ENCODE measurements at places on chromosomes 2 and 18.

DNA sequence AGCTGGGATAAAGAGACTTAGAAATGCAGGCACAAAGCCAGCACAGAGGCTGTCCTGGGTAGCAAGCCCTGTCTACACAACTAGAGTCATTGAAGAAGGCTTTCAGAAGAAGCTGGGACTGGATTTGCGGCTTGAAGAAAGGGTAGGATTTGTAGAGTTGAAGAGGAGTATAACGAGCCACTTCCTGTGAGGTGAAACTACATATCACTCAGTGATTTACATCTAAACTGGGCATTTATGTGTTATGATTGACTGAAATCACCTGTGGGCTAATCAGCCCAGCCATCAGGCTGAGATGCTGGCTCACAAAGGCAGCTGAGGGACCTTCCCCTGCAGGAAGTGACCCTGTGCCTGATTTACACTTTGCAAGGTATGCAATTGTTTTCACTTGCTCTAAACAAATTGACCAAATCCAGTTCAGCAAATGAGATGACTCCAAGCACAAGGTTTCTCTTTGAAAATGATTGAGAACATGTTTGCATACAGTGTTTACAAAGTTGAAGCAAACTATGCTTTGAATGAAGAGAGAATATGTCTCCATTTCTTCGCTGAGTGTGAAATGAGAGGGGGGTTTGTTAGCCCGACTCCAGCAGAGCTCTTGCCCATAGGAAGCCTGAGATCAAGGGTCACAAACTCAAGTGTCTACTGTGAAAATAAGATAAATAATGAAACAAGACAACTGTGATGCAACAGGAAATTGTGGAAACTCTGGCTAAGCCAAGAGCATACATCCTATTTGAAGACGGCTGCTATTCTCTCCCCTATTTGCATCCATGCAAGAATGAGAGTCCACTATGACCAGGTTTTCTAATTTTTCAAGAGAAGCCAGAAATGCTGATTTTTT lies 69.3 kb upstream of the HK2 start:
- no peak for DNase-seq

GRCh38 chr18:24397131-24397693 lies 412 bp downstream of the OSBPL1A start:
- DNase-seq, result no peak

- DNase-seq, result no peak
Observed at GRCh38 chr2:108267101-108267500, 21.6 kb upstream of the SULT1C2 start.

DNA sequence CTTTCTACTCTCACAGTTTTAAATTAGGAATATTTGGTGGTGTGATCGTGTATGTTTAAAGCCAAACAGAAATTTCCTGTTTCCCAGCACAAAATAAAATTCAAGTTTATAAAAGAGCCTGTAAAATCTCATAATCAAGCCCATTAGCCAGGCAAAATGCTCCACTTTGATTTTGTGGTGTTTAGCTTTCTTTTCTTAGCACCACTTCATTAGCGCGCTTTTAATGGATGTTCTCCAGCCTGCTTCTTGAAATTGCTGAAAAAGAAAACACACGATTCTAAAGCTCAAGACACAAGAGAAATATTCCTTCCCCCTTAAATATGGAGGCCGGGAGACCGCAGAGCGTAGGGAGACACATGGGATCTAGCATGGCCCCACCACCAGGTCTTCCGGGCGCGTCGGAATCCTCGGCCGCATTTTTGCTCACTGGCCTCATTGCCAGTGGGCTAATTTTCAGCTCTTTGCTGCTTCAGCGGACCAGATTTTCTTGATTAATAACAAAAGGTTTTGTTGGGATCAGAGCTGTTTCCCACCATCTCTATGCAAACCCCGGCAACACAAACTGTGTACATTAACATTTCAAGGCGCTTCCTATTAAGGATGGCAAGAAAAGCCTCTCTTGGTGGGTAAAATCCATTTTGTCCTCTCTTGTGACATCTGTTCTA lies 40.4 kb upstream of the ID2 start:
- DNase-seq, result no peak

- DNase-seq, result no peak
Observed at GRCh38 chr2:230475143-230475542, 59.1 kb downstream of the SP100 start.

DNA sequence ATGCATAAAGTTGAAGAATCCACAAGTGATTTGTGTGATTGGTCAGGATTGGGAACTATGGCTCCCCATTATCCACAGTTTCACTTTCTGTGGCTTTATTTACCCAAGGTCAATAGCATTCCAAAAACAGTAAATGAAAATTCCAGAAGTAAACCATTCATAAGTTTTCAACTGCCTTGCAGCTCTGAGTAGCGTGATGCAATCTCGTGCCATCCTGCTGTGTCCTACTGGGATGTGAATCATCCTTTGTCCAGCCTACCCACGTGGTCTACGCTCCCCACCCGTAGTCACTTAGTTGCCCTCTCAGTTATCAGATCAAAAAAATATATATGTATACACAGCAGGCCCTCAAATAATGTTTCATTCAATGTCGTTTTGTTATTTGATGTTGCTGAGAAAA lies 89.0 kb upstream of the DLGAP1 start:
- DNase-seq, result no peak

- no peak for DNase-seq
Observed at GRCh38 chr2:86477349-86477748, 36.2 kb downstream of the KDM3A start.

GRCh38 chr2:165401285-165401852 lies 68.1 kb upstream of the CSRNP3 start:
- DNase-seq, result no peak

- DNase-seq, result no peak
Observed at GRCh38 chr2:1603521-1603920, 140.8 kb downstream of the PXDN start.

- DNase-seq, result no peak
Observed at GRCh38 chr2:157444641-157445040, 752 bp upstream of the CYTIP start.

- DNase-seq, result no peak
Observed at GRCh38 chr2:137566387-137566786, 397.9 kb upstream of the HNMT start.

GRCh38 chr2:37192551-37192950 lies 3.7 kb upstream of the CEBPZOS start:
- DNase-seq, result no peak

GRCh38 chr2:236209535-236209934 lies 41.3 kb upstream of the GBX2 start:
- no peak for DNase-seq

DNA sequence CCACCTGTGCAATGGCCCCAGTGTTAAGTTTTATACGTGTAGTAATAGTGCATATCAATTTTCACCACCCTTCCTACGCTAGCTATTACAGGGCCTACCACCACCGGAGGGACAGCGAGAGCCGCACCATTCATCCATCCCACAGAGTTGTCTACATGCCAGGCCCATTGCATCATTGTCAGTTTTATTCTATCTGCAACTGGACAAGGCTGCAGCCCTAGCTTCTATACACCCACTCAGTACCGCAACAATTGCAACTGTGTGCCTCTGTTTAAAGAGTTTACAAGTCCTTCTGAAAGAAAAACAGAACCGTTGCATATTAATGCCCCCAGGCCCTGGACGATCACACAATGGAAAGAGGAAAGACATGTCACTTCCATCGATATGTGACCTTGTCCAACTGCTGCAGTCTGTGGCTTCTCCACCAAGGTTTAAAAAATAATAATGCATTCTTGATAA lies 58.6 kb downstream of the ZEB2 start:
- DNase-seq, result no peak

GRCh38 chr2:66536997-66537396 lies 102.1 kb downstream of the MEIS1 start:
- DNase-seq, result no peak

GRCh38 chr2:44881856-44882255 lies 59.6 kb upstream of the SIX3 start:
- no peak for DNase-seq

DNA sequence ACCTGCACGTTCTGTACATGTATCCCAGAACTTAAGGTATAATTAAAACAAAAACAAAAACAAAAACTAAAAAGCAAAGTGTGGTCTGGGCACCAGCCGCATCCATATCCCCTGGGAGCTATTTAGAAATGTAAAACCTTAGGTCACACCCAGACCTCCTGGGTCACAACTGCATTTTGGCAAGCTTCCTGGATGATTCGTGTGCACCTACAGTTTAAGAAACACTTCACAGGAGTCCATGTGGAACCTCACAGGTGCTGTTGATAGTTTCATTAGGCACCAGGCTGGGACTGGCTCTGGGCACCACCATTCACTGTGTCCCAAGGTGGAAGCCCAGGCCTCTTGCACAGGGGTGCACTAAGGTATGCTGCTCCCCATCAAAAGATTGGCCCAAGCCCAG lies 103.6 kb upstream of the BOD1L2 start:
- DNase-seq, result no peak

DNA sequence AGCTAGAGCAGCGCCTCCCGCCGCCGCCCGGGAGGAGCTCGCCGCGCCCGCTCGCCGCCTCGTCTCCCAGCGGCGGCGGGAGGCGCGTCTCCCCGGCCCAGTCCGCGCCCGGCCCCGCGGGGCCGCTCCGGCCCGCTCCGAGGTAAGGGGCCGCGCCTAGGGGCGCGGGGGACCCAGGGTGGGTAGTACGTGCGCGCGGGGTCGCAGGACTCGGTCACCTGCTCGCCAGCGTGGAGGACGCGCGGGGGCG lies 259 bp downstream of the NPAS2 start:
- DNase-seq, result no peak

GRCh38 chr2:109229094-109229675 lies 100.2 kb downstream of the SH3RF3 start:
- DNase-seq, result no peak

DNA sequence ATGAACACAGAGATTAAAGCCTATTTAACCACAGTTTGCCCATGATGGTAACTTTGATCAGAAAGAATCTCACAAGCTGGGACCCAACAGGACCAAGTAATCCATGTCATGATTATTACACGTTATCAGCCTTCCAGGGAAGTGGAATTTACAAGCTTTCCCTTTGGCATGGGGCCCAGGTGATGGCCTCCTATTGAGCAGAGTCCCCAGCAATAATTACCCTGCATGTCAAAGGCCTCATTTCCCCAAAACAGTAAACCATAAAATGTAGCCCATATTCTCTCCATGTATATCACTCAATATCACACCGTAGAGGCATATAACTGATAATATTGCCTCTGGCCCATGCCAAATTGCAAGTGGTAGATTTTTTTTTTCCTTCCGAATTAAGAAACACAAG lies 38.9 kb downstream of the PRKRA start:
- no peak for DNase-seq

DNA sequence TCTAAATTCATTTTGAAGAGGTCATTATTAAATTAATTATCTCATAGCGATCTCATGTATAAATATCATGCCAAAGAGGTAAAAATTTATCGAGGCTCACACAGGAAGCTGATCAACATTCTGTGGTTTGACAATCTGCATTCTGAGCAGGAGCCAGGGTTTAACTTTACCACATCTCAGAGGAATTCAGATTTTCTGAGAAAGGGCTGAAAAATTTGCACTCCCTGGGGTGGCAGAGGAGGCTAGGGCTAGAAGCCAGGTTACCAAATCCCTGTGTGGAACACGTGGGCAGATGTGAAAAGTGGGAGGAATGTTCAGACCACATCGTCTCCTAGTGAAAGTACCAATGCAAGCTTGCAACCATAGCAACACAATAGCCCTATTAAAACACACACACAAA lies 63.5 kb upstream of the CTLA4 start:
- no peak for DNase-seq

DNA sequence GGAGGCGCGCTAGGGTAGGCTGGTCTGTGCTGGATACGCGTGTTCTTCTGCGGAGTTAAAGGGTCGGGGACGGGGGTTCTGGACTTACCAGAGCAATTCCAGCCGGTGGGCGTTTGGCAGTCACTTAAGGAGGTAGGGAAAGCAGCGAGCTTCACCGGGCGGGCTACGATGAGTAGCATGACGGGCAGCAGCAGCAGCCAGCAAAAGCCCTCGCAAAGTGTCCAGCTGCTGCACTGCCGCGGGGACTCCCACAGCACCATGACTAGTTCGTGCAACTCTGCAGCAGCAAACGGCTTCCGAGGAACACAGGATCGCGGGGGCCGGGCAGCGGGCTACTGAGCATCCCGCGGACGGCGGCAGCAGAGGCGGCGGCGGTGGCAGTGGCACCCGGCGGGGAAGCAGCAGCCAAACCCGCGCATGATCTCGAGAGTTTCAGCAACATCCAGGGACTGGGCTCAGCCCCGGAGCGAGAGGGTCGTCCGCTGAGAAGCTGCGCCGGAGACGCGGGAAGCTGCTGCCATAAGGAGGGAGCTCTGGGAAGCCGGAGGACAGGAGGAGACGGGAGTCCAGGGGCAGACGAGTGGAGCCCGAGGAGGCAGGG lies 368 bp downstream of the TMEFF2 start:
- no peak for DNase-seq

GRCh38 chr2:145824384-145824783 lies 1304.5 kb upstream of the ZEB2 start:
- DNase-seq, result no peak

- no peak for DNase-seq
Observed at GRCh38 chr18:21741562-21742314, 1.1 kb downstream of the MIB1 start.

DNA sequence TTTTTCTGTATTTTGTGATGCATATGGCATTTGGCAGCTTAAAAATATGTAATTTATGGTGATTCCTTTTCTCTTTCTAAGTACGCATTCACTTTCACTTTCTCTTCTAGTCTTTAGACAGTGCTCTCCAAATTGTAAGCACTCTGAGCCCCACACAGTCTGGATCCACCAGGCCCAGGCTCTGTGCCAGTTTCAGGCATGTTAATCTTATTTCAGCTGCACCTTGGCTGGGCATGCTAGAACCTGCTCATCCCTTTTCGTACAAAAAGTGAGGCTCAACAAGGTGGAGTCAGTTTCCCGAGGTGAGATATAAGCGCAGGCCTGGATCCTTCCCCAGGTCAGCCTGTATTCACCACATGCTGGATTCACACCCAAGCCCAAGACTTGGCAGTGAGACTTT lies 203.9 kb downstream of the MTX2 start:
- DNase-seq, result no peak

- DNase-seq, result no peak
Observed at GRCh38 chr2:177669625-177670330, 277.2 kb downstream of the AGPS start.

DNA sequence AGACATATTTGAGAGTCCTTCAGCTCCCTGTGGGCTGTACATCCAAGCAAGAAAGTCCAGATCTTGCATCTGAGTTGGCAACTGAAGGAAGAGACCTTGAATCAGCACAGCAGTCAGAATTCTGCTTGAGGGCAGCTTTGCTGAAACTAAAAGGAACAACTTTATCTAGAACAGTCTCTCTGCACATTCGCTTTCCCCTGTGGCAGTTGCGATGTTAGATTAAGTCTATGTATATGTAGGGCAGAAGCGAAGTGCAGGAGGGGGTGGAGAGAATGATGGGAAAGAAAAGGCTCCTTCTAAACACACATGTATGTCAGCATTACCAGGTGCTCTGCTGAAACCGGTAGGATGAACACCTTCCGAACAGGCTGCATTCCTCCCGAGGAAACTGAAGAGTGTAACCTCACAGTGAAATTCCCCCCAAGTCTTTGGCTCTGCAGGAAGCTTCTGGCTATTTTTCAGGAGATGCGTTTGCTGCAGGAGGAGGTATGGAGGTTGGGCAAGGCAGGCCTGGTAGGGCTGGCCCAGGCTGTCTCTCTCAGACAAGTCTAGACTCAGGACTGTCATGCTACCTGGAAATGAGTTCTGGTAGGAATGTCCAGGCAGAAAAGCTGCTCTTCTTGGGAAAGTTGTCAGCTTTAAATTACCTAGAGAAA lies 70.0 kb upstream of the ATL2 start:
- no peak for DNase-seq
